ENCODE measurements at places on chromosomes 5 and 9. TPM values are rescaled to one million over a fixed set of nuclear protein-coding genes. Genes with fewer than 3 reads are reported as not detected.

DNA sequence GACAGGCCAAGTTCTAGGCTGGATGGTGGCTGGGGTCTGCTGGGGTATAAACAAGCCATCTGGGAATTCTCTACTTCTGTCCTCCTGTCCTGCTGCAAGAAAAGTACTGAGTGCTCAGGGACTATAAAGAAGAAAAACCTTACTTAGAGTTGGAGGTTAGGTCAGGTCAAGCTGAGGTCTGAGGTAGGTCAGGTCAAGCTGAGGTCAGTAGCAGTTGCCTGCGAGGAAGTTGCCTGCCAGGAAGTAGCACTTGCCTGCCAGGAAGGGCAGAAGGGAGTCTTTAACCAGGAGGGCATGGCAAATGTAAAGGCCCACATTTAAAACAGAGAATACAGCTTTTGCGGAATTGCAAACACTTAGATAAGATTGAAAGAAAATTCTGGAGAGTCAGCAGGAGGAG lies 51.3 kb upstream of the PRLR start:
- H3K4me3 ChIP-seq: no peak overlapping the region
- H3K36me3 ChIP-seq: no peaks in the 10 kb centered on the region
- no peaks in the 10 kb centered on the region for H3K27me3 ChIP-seq
- no peak for DNase-seq

DNA sequence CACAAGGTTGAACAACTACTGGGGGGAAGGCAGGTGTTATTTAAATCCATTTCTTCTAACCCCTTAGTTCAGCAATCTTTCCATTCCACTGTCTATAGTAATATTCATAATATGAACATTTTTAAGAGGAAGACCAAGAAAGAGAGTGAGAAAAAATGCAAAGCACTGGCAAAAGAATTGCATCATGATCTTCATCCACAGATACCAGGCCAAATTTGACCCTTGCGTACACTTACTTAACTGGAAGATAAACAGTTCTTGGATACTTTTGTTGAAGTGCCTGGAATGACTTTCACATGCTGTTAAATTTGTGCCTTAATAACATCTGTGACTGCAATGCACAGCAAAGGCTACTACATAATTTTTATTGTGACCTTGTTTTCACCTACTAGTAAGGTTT lies 1.8 kb downstream of the PFDN1 start:
- H3K4me3 ChIP-seq: no peak overlapping the region
- H3K27me3 ChIP-seq: no peaks in the 10 kb centered on the region
- no peaks in the 10 kb centered on the region for H3K36me3 ChIP-seq
- DNase-seq: no peak
- H3K27ac ChIP-seq: no peak overlapping the region

DNA sequence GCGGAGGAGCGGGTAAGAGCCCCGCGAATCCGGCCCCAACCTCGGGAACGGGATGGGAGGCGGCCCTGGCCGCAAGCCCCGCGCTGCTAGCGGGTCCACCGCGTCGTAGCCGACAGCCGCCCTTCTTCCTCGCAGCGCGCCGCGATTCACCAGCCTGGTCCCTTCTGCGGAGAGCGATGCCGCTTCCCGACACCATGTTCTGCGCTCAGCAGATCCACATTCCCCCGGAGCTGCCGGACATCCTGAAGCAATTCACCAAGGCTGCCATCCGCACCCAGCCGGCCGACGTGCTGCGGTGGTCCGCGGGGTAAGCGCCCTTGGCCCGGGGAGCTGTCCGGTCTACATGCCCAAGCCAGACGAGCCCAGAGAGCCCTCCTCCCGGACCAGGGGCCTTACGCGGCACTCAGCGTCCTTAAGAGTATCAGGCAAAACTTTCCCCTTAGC lies 335 bp downstream of the ROPN1L start:
- H3K36me3 ChIP-seq: no peaks in the 10 kb centered on the region
- no peaks in the 10 kb centered on the region for H3K4me1 ChIP-seq
- H3K27ac ChIP-seq: peak overlapping the region; percentile 50
- H3K4me3 ChIP-seq: peak overlapping the region; percentile 65

- H3K4me3 ChIP-seq: no peak overlapping the region
- no peaks in the 10 kb centered on the region for H3K27me3 ChIP-seq
- no peak for DNase-seq
- H3K4me1 ChIP-seq: no peaks in the 10 kb centered on the region
- no peaks in the 10 kb centered on the region for H3K36me3 ChIP-seq
These were observed 16.3 kb upstream of the ANXA1 start for GRCh38 chr9:73135394-73135793.

GRCh38 chr5:136242136-136242535 lies 49.2 kb upstream of the SMIM32 start:
- H3K4me1 ChIP-seq: no peaks in the 10 kb centered on the region
- no peaks in the 10 kb centered on the region for H3K27me3 ChIP-seq
- no peaks in the 10 kb centered on the region for H3K36me3 ChIP-seq
- no peak overlapping the region for H3K4me3 ChIP-seq

DNA sequence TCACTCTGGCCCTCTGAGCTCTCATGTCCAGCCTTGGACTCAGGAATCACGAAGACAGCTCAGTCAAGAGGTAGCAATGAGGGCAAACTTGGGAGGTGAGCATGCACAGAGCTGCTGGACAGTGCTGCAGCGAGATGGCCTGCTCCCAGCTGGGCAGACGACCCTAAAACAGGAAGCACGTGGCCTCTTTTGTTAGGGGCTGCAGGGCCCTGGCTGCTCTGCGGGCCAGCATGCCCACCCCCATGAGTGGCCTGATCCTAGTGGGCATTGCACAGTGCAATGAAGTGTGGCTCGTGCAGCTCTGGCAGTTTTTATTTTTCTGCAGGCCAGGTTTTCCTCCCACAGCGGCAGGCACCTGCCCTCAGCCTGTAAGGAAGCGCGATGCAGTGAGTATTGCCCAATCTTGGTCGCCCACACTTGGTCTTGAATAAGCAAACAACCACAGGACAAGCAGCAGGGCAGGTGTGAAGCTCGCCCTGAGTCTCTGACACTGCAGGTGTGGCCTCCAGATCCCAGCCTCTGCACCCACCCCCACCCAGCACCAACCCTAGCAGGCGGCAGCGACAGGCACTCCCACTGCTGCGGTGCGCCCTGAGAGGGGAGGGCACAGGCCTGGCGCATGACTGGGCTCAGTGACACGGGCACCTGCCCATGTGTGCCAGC lies 60.8 kb downstream of the SEMA4D start:
- H3K36me3 ChIP-seq: no peaks in the 10 kb centered on the region
- DNase-seq: no peak
- H3K4me3 ChIP-seq: no peak overlapping the region
- no peaks in the 10 kb centered on the region for H3K4me1 ChIP-seq
- H3K27ac ChIP-seq: no peak overlapping the region

DNA sequence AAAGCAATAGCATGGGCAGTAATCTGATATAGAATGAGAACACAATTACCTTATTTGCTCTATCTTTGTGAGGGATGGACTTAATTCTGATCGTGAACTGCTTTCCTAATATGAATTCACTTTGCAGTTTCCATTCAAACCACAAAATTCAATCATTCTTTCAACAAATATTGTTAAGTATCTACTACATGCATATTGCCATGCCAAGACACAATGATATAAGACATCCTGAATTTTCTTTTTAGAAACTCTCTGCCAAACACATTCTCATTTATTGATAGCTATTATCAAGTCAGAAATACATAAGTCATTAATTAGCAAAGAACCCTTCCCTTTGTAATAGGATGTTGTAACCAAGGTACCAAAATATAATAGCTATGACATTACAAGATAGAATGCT lies 121.6 kb upstream of the TARS1 start:
- peak overlapping the region; percentile 79 for H3K27ac ChIP-seq
- no peak overlapping the region for H3K4me3 ChIP-seq
- no peaks in the 10 kb centered on the region for H3K4me1 ChIP-seq
- no peaks in the 10 kb centered on the region for H3K27me3 ChIP-seq

DNA sequence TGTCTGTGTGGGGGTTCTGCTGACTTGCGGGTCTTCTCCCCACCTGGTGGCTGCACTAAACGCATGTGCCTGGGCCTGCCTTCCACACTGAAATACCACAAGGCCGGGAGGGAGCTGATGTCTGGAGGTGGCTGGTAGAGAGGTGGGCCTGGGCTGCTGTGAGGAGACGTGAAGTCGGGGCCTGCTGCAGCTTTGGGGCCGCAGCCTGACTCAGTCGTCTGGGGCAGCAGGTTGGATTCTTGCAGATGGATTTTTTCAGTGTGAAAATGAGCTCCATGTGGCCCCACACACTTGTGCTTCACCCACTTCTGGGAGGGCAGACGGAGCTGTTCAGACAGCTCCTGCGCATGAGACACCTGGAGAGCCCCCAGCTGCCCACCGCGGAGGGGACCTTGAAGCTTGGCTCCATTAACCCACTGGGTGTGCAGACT lies 29.3 kb downstream of the COL5A1 start:
- H3K4me3 ChIP-seq: no peak overlapping the region
- no peak overlapping the region for H3K27ac ChIP-seq
- no peak for DNase-seq
- no peaks in the 10 kb centered on the region for H3K36me3 ChIP-seq

PLAA gene
- total RNA-seq: 27.4 TPM

ARSI gene
- total RNA-seq: 0.98 TPM

CTNND2 gene
- 3.3 TPM for total RNA-seq

NRG2 gene
- 16.5 TPM for total RNA-seq

PLCXD3 gene
- total RNA-seq: 2.0 TPM

EEIG1 gene
- total RNA-seq: 19.7 TPM

PPP2CA gene
- 101 TPM for total RNA-seq

All from breast epithelium (tissue), 4 donors.